Germinal center (tissue), 1 donor: ENCODE measurements at places on chromosomes 6 and 20.

GRCh38 chr6:129273161-129273560 lies 390.2 kb downstream of the LAMA2 start:
- DNase-seq = no peak

GRCh38 chr6:34284563-34285447 lies 36.0 kb upstream of the SMIM29 start:
- peak; percentile 32 for DNase-seq

GRCh38 chr6:52650941-52651340 lies 20.0 kb upstream of the TMEM14A start:
- no peak for DNase-seq

DNA sequence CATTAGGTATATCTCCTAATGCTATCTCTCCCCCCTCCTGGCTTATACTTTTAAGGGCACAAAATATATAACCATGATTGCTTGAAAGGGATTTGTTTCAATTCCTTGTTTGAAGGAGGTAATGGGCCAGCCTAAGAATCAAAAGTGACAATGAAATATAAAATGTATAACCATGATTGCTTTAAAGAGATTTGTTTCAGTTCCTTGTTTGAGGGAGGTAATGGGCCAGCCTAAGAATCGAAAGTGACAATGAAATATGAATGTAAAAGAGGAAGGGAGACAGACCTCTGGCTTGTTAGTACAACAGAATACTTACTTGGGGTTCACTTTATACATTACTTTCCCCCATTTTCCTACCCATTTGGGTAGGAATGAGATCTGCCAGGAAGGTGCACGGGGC lies 55.5 kb downstream of the FOXC1 start:
- DNase-seq = peak; percentile 70

DNA sequence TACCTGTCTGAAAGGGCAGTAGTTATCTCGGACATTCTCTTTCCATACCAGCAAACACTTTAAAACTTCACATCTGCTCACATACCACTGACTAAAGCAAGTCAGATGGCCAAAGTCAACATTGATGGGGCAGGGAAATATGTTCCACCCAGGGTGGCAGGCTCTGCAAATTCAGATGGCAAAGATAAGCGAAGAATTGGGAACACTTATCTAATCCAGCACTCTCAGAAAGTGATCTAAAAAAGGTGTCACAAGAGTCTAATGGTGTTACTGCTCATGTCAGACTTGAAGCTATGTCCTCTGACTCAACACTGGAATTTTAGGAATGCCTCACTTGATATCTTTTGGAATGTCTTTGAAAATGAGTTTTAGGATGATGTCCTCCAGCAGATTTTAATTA lies 1086.2 kb downstream of the KIF16B start:
- DNase-seq = no peak

- no peak for DNase-seq
Observed at GRCh38 chr6:159989492-159990480, 20.9 kb downstream of the IGF2R start.

GRCh38 chr20:48609491-48609978 lies 218.3 kb downstream of the PREX1 start:
- DNase-seq = no peak
